Stimulated activated CD4-positive, alpha-beta T cell treated with anti-CD3 and anti-CD28 coated beads, Interleukin-4, amount 100 ng/mL, for 4 hours (primary cell): ENCODE measurements at places on chromosomes 1 and 21.

DNA sequence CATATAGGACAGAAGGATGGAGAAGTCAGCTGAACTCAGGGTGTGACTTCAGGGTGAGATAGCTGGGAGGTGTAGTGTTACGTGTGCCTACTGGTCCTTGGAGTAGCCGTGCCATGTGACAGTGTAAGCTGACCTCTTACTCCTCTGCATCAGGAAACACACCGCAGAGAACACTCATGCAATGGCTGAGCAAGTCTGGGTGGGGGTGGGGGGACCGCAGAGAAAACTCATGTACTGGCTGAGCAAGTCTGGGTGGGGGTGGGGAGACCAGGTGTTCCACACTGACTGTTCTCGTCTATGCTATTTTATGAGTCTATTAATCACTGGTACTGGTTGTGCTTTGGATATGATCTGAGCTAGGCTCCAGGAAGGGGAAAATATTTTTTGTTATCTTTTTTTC, 233.1 kb downstream of the PAPPA2 start:
- no peak for DNase-seq

- DNase-seq = no peak
Measured at GRCh38 chr21:34791776-34792503, 123.1 kb downstream of the CLIC6 start.

DNA sequence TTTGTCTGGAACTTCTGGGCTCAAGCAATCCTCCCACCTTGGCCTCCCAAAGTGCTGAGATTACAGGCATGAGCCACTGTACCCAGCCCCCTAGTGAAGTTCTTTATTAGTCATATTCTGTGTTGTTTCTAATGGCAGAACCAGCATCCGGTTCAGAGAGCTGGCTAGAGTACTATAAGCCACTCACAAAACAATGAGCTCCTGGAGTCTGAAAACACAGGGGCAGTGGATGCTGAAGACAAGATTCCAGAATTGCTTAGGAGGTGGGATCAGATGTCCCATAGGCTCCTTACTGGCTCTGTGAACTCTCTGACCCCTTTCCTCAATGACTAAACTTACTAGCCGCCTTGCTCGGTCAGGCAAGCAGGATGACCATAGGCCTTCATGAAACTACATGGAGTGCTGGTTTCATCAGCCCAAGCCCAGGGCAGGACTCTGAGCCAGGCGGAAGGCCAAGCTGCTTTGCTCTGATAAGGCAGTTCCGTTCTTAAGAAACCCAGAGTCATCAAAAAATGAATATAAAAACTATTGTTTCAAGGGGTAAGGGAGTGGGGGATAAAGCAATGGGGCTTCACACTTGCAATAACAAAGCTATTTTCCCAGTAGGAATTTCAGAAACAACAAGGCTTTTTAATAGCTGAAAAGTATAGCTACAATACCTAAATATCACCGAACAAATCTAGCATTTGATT, 8.1 kb downstream of the MTHFR start:
- DNase-seq = no peak

DNA sequence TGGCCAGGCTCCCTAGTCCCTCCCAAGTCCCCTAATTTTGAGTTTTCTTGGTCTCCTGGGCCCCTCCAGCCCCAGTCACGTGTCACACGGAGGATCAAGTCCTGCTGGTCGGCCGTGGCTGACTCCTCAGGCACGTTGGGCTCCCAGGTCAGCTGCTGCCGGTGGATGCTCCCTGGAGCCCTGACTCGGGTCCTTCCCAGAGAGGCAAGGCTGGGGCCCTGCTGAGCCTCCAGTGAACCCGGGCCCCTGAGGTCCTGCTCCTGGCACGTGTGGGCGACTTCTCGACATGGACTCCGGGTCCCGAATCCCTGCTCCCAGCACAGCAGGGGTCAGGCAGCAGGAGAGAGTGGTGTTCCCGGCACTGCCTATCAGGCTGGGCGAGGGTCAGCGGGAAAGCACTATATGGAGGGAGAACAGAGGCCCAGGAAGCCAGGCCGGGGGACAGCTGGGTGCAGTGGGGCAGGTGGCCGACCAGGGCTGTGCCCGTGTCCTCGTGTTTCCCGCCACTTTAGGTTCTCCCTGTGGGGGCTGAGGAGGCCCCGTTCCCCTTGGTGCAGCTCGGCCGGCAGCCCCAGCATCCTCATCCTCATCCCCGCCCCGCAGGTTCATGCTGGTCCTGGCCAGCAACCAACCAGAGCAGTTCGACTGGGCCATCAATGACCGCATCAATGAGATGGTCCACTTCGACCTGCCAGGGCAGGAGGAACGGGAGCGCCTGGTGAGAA, 13.2 kb downstream of the TMEM240 start:
- no peak for DNase-seq
